ENCODE measurements at places on chromosomes 7 and 10. TPM values are rescaled to one million over a fixed set of nuclear protein-coding genes. Genes with fewer than 3 reads are reported as not detected.

FGL2 gene
- polyA plus RNA-seq, result 58.1 TPM

SFTPD gene
- polyA plus RNA-seq, result 1.2 TPM

GRCh38 chr10:47457826-47458225, 26.1 kb downstream of the ANXA8 start:
- no peak for DNase-seq

- no peak for DNase-seq
Observed at GRCh38 chr10:118373786-118374185, 31.7 kb upstream of the FAM204A start.

RAPGEF5 gene
- 38.1 TPM for polyA plus RNA-seq

DNA sequence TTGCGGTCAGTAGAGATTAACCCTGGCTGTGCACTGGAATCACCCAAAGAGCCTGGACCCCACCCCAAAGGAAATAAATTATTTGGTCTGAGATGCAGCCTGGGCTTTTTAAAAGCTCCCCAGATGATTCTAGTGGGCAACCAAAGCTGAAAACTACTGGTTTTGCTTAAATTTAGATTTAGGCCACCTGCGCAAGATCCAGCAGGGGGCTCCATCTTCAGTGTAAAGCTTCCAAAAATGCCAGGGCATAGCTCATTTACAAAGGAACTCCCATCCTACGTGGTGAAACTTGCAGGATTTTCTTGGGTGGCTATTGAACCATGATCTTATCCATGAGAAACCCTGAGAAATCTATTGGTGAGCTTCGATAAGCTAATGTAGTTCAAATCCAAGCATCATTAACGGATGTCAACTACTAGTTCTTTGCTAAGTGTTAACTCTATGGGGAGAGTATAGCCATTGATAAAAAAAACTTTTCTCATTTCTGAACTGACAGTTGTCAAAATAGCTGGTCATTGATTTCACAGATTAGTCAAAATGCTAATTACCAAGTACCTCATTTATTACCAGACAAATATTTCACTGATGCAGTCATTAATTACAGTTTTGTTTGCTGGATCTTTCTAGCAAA, 315.3 kb downstream of the LHFPL3 start:
- DNase-seq, result no peak

C10orf67 gene
- 1.9 TPM for polyA plus RNA-seq

GRCh38 chr7:148144827-148145226, 445.7 kb upstream of the C7orf33 start:
- DNase-seq, result no peak

GRCh38 chr10:89563861-89564478, 28.6 kb upstream of the SLC16A12 start:
- no peak for DNase-seq

TTYH3 gene
- 68.7 TPM for polyA plus RNA-seq

DNA sequence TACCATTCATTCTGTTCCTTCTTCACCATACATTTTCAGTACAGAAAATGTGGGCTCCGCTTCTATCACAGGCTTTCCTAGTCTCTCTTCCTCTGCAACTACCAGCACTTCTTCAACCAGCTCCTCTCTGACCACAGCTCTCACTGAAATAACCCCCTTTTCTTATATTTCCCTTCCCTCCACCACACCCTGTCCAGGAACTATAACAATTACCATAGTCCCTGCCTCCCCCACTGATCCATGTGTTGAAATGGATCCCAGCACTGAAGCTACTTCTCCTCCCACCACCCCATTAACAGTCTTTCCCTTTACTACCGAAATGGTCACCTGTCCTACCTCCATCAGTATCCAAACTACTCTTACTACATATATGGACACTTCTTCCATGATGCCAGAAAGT, 9.5 kb upstream of the MUC12 start:
- DNase-seq, result no peak

NRP1 gene
- polyA plus RNA-seq, result 141 TPM

GRCh38 chr10:87771871-87772500, 46.0 kb downstream of the ATAD1 start:
- no peak for DNase-seq

ASZ1 gene
- not detected for polyA plus RNA-seq

WIPF3 gene
- 5.7 TPM for polyA plus RNA-seq

SPDYE5 gene
- polyA plus RNA-seq, result 1.2 TPM

WNT2 gene
- polyA plus RNA-seq, result 0.61 TPM

DNA sequence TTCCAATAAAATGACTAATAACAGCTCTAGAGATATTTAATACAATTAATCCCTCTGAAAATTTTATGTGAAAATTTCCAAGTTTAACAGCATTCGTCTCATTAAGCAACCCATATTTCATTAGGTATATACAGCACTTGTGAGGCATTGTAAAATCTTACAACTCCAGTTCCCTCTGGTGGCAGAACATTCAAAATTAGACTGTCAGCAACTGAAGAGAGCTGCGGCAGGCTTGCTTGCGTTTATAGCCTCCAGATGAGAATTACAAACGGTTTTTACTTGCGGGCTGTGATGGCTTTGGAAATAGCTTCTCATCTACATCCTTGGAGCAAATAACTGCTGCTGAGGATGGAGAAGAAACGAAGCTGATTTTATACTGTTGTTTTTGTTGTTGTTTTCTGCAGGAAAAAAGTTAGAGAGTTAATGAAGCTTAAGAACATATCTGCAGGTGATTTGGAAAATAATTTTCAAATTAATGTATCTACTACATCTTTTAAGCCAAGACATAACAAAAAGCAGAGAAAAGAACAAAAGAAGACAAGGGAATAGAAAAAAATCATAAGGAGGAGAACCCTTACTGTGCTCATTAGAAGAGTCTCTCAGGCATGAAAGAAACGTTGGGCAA, 171.3 kb downstream of the MAGI2 start:
- peak; percentile 27 for DNase-seq

Measured in right renal cortex interstitium (tissue), 3 donors.